Activated naive CD8-positive, alpha-beta T cell treated with anti-CD3 and anti-CD28 coated beads for 36 hours (primary cell): ENCODE measurements at places on chromosomes 2 and 18. TPM values are rescaled to one million over a fixed set of nuclear protein-coding genes. Genes with fewer than 3 reads are reported as not detected.

Gene DTNA
- 0.66 TPM for total RNA-seq

Gene AOX1
- not detected for total RNA-seq

Gene TMEM237
- total RNA-seq: 20.4 TPM

Gene SLC4A3
- total RNA-seq: 0.10 TPM

Gene CXXC1
- total RNA-seq: 97.0 TPM

Gene MYO7B
- total RNA-seq: 0.62 TPM

Gene SERPINB3
- total RNA-seq: not detected

Gene DCDC2C
- not detected for total RNA-seq

Gene ERBB4
- total RNA-seq: not detected

Gene SGPP2
- total RNA-seq: 3.1 TPM

Gene CDCA7
- total RNA-seq: 79.4 TPM

Gene GCG
- total RNA-seq: not detected

Gene RAD51AP2
- not detected for total RNA-seq

Gene NTSR2
- not detected for total RNA-seq

- DNase-seq: no peak
Observed at GRCh38 chr2:133312038-133312729, 256.1 kb downstream of the NCKAP5 start.

DNA sequence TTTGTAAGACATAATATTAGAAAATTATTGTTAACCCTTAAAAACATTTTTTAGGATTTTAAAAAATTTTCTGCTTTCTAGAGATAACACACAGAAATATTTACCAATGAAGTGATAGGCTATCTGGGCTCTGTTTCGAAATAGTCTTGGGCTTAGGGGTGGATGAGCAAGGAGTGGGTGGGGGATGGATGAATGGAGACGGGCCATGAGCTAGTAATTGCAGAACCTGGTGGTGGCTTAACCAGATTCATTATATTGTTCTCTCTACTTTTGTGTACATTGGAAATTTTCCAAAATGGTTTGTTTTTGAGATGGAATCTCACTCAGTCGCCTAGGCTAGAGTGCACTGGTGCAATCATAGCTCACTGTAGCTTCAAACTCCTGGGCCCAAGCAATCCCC is 89.6 kb downstream of the TCF7L1 start:
- DNase-seq: no peak

DNA sequence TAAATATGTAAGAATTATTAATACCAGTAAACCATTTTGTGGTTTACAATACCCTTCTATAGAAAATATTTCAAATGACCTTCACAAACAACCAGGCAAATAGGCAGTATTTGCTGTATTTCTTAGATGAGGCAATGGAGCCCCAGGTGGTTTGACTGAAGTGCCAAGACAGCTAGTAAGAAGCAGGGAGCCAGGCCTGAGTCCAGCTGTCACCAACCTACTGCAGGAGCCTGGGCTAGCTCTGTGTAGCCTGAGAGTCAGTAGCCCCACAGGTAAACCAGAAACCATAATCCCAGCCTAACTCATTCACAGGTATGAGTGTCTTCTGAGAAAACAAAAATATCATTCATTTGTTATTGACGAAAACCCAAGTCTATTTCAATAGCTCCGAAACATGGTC is 45.6 kb downstream of the TRIB2 start:
- DNase-seq: no peak

- no peak for DNase-seq
Observed at GRCh38 chr18:75421656-75422055, 5.8 kb downstream of the SMIM21 start.

DNA sequence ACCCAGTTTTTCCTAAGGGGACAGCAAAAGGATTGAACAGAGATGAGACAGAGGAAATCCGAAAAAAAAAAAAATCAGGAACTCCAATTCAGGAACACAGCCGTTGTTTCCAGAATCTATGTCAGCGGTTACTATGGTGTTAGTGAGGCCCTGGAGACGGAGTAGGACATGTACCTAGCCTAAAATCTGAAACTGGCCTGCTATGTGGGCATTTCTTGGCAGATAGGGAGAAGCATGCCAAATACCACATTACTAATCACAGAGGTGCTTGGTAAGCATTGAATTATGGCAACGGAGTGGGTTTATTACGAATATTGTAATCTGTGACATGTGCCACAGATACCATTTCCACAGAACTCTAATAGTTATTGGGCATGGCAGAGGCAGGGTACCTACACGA is 530.6 kb downstream of the CCDC85A start:
- no peak for DNase-seq

GRCh38 chr2:177547772-177548171 is 155.2 kb downstream of the AGPS start:
- no peak for DNase-seq

DNA sequence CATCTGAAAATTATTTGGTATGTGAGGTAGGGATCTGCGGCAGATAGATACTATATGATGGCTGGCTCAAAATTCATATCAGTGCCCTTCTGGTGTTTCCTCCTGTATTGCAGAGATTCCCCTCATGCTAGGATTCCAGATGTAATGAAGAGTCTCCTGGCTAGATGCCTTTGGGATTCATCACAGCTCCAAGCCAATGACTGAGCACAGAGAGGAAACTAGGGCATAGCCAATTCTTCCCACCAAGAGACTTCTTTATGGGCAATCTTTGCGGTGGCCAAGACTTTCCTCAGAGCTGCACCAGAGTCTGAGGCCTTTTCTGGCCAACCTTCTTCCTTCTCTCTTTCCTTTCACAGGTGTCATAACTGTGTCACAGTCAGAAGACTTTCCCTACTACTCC is 25.5 kb upstream of the CIB4 start:
- no peak for DNase-seq

GRCh38 chr2:12852135-12852534 is 135.4 kb downstream of the TRIB2 start:
- no peak for DNase-seq

DNA sequence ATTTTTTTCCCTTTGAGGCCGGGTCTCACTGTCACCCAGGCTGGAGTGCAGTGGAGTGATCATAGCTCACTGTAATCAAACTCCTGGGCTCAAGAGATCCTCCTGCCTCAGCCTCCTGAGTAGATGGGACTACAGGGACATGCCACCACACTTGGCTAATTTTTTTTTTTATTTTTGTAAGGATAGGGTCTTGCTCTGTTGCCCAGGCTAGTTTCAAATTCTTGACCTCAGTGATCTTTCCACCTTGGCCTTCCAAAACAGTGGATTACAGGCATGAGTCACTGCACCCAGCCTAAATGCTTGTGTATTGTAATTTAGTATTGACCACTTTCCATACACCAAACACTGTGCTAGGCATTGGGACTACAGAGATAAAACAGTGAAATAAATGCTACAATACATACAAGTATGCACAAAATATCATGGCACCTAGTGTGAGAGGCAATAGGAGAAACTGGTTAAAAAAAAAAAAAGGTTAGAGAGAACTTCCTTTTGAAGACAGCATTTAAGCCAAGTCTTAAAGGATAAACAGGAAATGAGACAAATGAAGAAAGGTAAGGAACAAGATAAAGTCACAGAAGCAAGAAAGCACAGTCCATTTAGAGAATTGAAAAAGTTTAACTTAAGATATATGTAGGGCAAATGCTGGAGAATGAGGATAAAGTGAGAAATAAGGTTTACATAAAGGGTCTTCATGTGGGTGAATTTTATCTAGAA is 113.4 kb downstream of the GORASP2 start:
- DNase-seq: no peak

- DNase-seq: no peak
Observed at GRCh38 chr2:142286618-142287017, 155.8 kb upstream of the LRP1B start.

DNA sequence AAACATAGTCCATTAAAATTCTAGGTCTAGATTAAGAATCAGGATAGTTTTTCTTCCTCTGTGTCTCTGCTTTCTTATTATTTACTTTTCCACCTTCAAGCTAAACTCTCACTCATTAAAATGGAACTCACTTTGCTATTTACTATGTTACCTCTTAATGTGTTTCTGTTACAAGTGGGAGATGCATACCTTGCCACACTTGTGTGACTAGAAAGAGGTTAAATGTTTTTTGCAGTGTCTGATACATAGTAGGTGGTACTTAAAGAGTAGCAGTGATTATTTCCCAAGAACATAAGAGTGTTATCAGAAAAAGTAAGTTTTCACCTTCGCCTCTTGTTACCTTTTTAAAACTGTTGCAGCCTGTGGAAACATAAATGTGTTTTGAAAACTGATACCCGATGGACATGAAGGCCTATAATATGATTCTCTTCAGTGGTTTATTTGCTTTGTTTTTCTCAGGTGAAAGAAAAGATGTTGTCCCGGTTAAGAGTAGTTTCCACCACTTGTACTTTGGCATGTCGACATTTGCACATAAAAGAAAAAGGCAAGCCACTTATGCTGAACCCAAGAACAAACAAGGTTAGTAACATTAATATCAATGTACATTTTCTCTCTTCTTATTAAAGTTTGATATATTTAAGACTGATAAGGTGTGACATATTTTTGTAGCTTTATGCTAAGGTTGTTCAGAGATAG is 16.6 kb downstream of the ME2 start:
- DNase-seq: no peak

GRCh38 chr2:206396211-206396610 is 47.1 kb upstream of the ADAM23 start:
- DNase-seq: no peak

GRCh38 chr2:172137943-172138342 is 35.2 kb upstream of the DLX2 start:
- no peak for DNase-seq

DNA sequence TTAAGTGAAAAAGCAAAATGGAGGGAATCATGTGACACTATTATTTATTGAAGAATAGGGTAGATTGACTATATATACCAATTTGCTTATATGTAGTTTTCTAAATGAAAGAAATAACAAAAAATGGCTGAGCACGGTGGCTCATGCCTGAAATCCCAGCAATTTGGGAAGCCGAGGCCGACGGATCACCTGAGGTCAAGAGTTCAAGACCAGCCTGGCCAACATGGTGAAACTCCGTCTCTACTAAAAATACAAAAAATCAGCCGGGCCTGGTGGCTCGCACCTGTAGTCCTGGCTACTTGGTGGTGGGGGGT is 59.3 kb upstream of the MYCN start:
- no peak for DNase-seq

DNA sequence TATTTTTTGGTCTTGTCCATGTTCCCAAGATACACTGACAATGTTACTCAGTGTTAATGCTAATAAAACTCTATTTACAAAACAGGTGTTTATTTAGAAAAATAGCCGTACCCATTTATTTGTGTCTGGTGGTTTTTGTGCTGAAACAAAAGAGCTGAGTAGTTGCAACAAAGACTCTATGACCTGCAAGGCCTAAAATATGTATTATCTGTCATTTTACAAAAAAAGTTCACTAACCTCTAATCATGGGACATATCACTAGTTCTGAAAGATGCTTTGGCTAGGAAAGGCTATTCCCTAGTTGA is 59.2 kb upstream of the SLC25A52 start:
- no peak for DNase-seq

DNA sequence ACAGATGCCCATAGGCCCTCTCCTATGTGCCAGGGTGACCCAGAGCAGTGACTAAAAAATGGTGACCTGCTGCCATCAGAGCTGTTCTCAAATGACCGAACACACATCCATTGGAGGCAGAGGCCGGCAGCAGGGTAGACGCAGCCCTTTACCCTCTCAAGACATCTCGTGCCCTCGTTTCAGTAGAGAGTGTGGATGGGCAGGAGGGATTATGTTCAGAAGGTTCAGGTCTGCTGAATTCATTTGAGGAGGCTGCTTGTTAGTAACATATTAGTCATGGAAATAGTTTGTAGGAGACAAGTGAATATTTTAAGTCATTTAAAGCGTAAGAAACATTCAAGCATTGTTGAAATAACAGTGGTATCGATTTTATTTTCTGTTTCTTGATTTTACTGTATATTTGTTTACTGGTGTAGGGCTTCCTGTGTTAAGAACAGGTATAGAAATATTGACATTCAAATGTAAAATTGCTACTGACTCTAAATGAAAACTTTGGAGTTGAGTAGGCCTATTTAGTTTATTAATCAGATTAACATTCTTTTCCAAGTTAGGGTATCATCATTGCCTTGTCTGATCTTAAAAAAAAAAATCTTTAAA is 82.6 kb downstream of the ZNF532 start:
- DNase-seq: no peak

DNA sequence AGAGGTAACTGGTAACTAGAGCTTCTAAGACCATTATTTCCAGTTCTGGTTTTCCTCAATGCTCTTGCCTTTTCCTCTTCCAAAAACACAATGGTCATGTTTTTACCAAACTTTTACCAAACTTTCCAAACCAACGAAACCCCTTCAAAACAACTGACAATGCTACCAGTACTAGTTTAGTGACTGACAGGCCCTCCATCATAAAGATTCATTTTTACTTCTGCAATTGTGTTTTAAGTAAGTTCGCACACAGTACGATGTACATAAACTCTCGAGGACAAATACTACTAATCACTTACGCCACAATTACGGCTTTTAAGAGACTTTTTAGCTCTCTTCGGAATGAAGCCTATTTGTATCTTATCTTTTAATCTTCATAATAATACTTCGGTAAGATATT is 900 bp downstream of the C18orf32 start:
- no peak for DNase-seq

GRCh38 chr2:75047992-75048625 is 89.7 kb downstream of the POLE4 start:
- no peak for DNase-seq

DNA sequence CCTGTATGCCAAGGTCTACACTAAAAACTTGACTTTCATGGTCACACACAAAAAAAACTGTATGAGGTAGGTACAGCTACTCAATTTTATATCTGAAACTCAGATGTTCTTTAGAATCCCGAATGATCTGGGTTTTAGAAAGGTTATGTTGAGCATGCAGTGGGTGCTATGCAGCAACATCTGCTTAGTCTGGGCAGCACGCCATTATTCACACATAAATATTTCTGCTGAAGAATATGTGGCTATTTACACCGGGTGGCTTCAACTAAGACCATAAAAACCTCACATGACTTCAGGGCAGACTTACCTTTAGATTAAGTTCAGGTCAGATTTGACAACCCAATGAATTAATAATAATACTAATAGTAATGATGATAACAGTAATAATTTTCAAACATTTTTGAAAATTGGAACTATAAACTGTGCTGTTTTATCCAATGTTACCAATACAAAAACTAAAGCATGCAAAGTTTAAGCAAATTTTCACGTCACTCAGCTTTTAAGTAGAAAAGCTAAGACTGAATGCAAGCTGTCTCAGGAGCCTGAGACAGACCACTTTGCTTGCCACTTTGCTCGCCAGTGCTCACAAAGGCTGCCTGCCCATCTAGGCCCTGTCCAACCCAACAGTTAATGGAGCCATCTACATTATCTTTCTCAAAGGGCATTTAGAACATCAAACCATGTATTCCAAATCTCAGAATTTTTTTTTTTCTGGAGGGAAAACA is 292.0 kb downstream of the CNTNAP5 start:
- DNase-seq: no peak

GRCh38 chr2:64945973-64946768 is 43.0 kb upstream of the SLC1A4 start:
- DNase-seq: peak; percentile 71

- DNase-seq: no peak
Observed at GRCh38 chr2:170679607-170680079, 35.5 kb upstream of the SP5 start.

- no peak for DNase-seq
Observed at GRCh38 chr2:126896471-126896870, 2.2 kb upstream of the TEX51 start.

- DNase-seq: no peak
Observed at GRCh38 chr18:49250816-49251388, 209.5 kb downstream of the DYM start.
